Small intestine (tissue), 16 donors: ENCODE measurements at places on chromosomes 7 and 10.

GRCh38 chr7:135905355-135905754 is 71.8 kb downstream of the MTPN start:
- no peaks in the 10 kb centered on the region for H3K36me3 ChIP-seq
- H3K4me3 ChIP-seq = no peak overlapping the region
- no peaks in the 10 kb centered on the region for H3K27me3 ChIP-seq
- DNase-seq = no peak
- no peaks in the 10 kb centered on the region for H3K4me1 ChIP-seq
- H3K27ac ChIP-seq = no peak overlapping the region

- no peaks in the 10 kb centered on the region for H3K27me3 ChIP-seq
- H3K36me3 ChIP-seq = no peaks in the 10 kb centered on the region
- H3K4me1 ChIP-seq = no peaks in the 10 kb centered on the region
- no peak for DNase-seq
- no peak overlapping the region for H3K4me3 ChIP-seq
- no peak overlapping the region for H3K27ac ChIP-seq
These were observed 107.3 kb downstream of the NRCAM start for GRCh38 chr7:108348913-108349312.

- H3K27me3 ChIP-seq = no peaks in the 10 kb centered on the region
- H3K4me1 ChIP-seq = no peaks in the 10 kb centered on the region
- H3K4me3 ChIP-seq = no peak overlapping the region
These were observed 30.8 kb upstream of the VSIR start for GRCh38 chr10:71804077-71804476.

- H3K4me3 ChIP-seq = no peak overlapping the region
- H3K27me3 ChIP-seq = no peaks in the 10 kb centered on the region
- H3K4me1 ChIP-seq = no peaks in the 10 kb centered on the region
- H3K36me3 ChIP-seq = no peaks in the 10 kb centered on the region
These were observed 144.1 kb downstream of the C10orf105 start for GRCh38 chr10:71575451-71575850.

GRCh38 chr10:78218798-78219490 is 185.3 kb downstream of the RPS24 start:
- peaks cover 1% of the 10 kb centered on the region for H3K27me3 ChIP-seq
- DNase-seq = peak; percentile 52
- peaks cover 24% of the 10 kb centered on the region for H3K4me1 ChIP-seq
- no peaks in the 10 kb centered on the region for H3K36me3 ChIP-seq

DNA sequence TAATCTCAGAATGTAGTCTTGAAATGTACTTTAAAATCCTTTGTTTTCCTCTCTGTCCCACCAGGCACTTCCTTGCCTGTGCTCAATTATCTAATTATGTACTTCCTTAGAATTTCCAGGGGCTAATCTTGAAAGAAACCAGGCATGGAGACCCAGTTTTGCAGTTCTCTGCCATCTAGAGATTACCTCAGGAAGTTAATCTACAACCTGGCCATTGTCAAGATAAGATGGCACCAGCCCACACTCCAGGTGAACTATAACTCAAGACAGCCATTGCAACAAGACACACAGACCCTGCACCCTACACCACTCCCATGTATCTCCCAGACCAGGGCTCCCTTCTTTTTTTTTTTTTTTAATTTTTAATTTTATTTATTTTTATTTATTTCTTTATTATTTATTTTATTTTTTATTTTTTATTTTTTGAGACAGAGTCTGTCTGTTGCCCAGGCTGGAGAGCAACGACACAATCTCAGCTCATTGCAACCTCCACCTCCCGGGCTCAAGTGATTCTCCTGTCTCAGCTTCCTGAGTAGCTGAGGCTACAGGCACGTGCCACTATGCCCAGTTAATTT is 85.9 kb upstream of the TRIM24 start:
- no peak overlapping the region for H3K4me3 ChIP-seq
- H3K27me3 ChIP-seq = no peaks in the 10 kb centered on the region
- H3K4me1 ChIP-seq = no peaks in the 10 kb centered on the region
- peak; percentile 36 for DNase-seq
- H3K36me3 ChIP-seq = no peaks in the 10 kb centered on the region
- H3K27ac ChIP-seq = no peak overlapping the region

- no peaks in the 10 kb centered on the region for H3K36me3 ChIP-seq
- H3K4me3 ChIP-seq = no peak overlapping the region
- no peaks in the 10 kb centered on the region for H3K27me3 ChIP-seq
- H3K4me1 ChIP-seq = peaks cover 13% of the 10 kb centered on the region
- no peak overlapping the region for H3K27ac ChIP-seq
These were observed 6.4 kb downstream of the AGBL3 start for GRCh38 chr7:134992626-134993179.

DNA sequence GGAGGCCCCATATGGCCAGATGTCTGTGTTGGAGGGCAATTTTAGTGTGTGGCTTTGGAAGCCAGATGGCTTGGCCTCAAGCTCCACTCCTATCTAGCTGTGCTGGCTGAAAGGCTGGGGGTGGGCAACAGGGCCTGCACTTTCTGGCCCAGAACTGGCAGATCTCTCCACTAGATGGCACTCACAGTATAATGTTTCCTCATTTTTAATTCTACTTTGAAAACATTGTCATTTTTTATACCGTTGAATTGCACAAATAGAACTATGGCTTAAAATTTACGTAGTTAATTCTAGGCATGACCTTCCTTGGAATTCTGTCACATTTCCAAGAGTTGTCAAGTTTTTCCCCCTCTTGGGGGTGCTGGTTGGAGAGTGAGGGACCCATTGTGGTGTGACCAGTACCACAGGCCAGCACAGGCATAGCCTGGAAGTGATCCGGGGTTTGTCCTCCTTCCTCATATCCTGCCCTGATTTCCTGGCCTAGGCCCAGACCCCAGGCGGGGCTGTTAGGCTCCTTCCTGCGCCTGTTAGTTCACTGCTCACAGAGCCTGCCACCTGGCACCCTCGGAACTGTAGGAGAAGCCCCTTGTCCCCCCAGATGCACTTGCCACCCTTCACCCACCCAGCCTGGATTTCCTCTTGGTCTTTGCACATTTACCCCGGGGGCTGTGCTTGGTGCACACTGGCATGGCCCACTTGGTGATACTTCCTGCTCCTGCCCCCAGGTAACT is 52.8 kb downstream of the ARHGAP22 start:
- H3K4me1 ChIP-seq = no peaks in the 10 kb centered on the region
- no peaks in the 10 kb centered on the region for H3K27me3 ChIP-seq
- no peak overlapping the region for H3K27ac ChIP-seq
- DNase-seq = peak; percentile 2

- H3K4me1 ChIP-seq = no peaks in the 10 kb centered on the region
- peak within 1 kb of the TSS; percentile 58 for H3K27ac ChIP-seq
- peaks cover 5% of the 10 kb centered on the region for H3K27me3 ChIP-seq
- no peaks in the 10 kb centered on the region for H3K36me3 ChIP-seq
- peak within 1 kb of the TSS; percentile 53 for H3K4me3 ChIP-seq
- peak; percentile 59 for DNase-seq
These were observed at the start of gene PRKG1 for GRCh38 chr10:51074238-51075028. Gene PRKG1 (plus strand): TSS chr10:51074487.

DNA sequence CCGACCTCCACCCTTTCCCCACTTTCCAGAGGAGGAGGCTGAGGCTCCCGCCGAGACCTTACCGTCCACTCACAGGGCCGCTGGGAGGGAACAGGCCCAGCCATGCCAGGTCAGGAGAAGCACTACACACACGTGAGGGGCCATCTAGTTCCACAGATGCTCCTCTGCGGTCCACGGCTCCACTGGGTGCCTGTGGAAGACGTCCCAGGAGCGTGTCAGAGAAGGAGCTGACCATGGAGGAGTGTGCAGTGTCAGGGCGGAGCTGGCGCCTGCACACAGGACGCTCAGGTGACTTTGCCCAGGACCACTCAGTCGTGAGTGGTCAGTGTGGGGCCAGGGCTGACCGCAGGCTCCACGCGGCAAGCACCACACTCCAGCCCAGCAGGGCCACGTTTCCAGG is 8.0 kb upstream of the SHH start:
- no peak for DNase-seq
- H3K27ac ChIP-seq = no peak overlapping the region
- H3K36me3 ChIP-seq = no peaks in the 10 kb centered on the region
- no peak overlapping the region for H3K4me3 ChIP-seq

- no peaks in the 10 kb centered on the region for H3K36me3 ChIP-seq
- peaks cover 8% of the 10 kb centered on the region for H3K4me1 ChIP-seq
- no peak overlapping the region for H3K27ac ChIP-seq
These were observed 51.3 kb downstream of the USP6NL start for GRCh38 chr10:11560076-11560709.

GRCh38 chr10:69486922-69487730 is 35.9 kb downstream of the TSPAN15 start:
- H3K27ac ChIP-seq = no peak overlapping the region
- H3K36me3 ChIP-seq = peaks cover 5% of the 10 kb centered on the region
- no peak for DNase-seq

GRCh38 chr7:5218564-5219360 is 28.7 kb downstream of the WIPI2 start:
- no peak overlapping the region for H3K4me3 ChIP-seq
- H3K36me3 ChIP-seq = peaks cover 23% of the 10 kb centered on the region
- H3K4me1 ChIP-seq = no peaks in the 10 kb centered on the region
- H3K27me3 ChIP-seq = no peaks in the 10 kb centered on the region

DNA sequence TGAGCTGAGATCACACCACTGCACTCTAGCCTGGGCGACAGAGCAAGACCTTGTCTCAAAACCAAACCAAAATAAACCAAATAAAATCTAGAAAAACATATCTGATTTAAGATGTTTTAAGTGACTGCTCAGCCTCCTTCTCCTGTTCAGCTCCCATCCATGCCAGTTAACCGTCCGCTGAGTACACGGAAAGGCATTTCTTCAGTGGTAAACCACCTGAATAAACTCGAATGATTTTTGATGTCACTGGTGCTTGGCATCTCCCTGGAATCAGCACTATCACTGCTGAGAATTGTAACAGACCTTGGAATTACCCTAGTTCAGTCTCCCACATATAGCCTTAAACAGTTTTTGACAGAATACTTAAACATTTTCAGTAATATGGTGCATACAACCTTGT is 24.1 kb upstream of the NRCAM start:
- no peak overlapping the region for H3K27ac ChIP-seq
- no peak overlapping the region for H3K4me3 ChIP-seq
- DNase-seq = no peak

DNA sequence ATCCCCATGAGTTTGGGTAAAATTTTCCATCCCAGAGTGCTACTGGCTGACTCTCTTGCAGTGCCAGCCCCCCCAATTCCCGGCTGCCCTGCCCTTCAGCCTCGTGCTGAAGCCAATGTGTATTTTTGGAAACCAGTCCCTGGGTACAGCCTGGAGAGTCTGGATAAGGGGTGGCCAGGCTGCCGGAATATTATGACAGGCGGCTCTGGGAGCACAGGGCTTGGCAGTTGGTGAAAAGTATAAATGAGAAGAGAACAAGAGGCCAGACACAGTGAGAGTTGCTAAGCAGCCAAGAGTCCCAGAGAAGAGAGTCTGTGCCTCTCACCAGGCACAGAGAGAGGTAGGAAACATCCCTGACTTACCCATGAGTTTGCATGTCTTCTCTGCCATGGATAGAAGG is 53.6 kb downstream of the TMEM130 start:
- no peak for DNase-seq
- H3K27ac ChIP-seq = no peak overlapping the region
- H3K4me1 ChIP-seq = no peaks in the 10 kb centered on the region
- no peak overlapping the region for H3K4me3 ChIP-seq

DNA sequence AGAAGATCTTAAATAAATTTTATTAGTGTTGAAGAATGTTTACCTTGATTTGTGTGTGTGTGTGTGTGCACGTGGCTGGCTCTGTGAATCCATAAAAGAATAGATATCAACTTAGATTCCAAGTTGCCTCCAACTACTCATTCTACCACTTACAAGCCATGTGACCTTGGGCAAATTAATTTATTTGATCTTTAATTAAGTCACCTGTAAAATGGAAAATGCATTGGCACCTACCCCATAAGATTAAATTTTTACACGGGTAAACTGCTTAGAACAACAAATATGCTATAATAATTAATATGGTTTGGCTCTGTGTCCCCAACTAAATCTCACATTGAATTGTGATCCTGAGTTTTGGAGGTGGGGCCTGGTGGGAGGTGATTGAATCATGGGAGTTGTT is 604.9 kb upstream of the NRG3 start:
- no peaks in the 10 kb centered on the region for H3K36me3 ChIP-seq
- no peak overlapping the region for H3K27ac ChIP-seq
- no peaks in the 10 kb centered on the region for H3K27me3 ChIP-seq
- no peak overlapping the region for H3K4me3 ChIP-seq
- no peaks in the 10 kb centered on the region for H3K4me1 ChIP-seq

- no peak for DNase-seq
- no peaks in the 10 kb centered on the region for H3K4me1 ChIP-seq
- H3K4me3 ChIP-seq = no peak overlapping the region
- no peaks in the 10 kb centered on the region for H3K27me3 ChIP-seq
These were observed 14.8 kb upstream of the DNAJC12 start for GRCh38 chr10:67852761-67853160.

GRCh38 chr7:104486931-104487330 is 158.5 kb downstream of the LHFPL3 start:
- H3K4me3 ChIP-seq = no peak overlapping the region
- no peaks in the 10 kb centered on the region for H3K27me3 ChIP-seq
- H3K36me3 ChIP-seq = no peaks in the 10 kb centered on the region
- DNase-seq = no peak
- no peak overlapping the region for H3K27ac ChIP-seq
- H3K4me1 ChIP-seq = no peaks in the 10 kb centered on the region

DNA sequence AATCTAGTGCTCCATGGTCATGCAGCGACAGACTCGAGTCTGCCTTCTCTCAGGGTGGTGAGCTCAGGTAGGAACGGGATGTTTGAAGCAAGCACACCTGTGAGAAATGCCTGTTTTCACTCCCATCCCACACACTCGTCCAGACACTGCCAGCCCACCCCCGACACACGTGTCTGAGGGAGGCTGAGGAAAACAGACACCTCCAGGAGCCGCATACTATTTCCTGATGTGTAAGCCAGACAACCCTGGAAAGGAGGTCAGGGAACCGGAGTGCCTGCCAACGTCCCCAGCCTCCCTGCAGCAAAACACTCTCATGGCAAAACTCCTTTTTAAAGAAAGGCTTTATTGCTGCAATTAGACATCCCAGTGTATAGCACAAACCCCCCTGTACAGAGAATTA is 80.2 kb downstream of the ALOX5 start:
- H3K27me3 ChIP-seq = no peaks in the 10 kb centered on the region
- H3K27ac ChIP-seq = no peak overlapping the region
- H3K4me1 ChIP-seq = no peaks in the 10 kb centered on the region
- H3K4me3 ChIP-seq = no peak overlapping the region

- H3K27me3 ChIP-seq = no peaks in the 10 kb centered on the region
- H3K36me3 ChIP-seq = no peaks in the 10 kb centered on the region
- H3K27ac ChIP-seq = no peak overlapping the region
These were observed 21.0 kb upstream of the ASB15 start for GRCh38 chr7:123580406-123581161.

- no peaks in the 10 kb centered on the region for H3K27me3 ChIP-seq
- H3K4me1 ChIP-seq = no peaks in the 10 kb centered on the region
- no peaks in the 10 kb centered on the region for H3K36me3 ChIP-seq
- H3K4me3 ChIP-seq = no peak overlapping the region
These were observed 147.1 kb downstream of the LYZL1 start for GRCh38 chr10:29435809-29436501.

- no peak overlapping the region for H3K27ac ChIP-seq
- peaks cover 2% of the 10 kb centered on the region for H3K4me1 ChIP-seq
- no peaks in the 10 kb centered on the region for H3K36me3 ChIP-seq
- no peaks in the 10 kb centered on the region for H3K27me3 ChIP-seq
- no peak overlapping the region for H3K4me3 ChIP-seq
These were observed 41.7 kb downstream of the FAS start for GRCh38 chr10:89032141-89032891.

GRCh38 chr10:102537367-102537766 is 33.6 kb downstream of the SUFU start:
- peaks cover 15% of the 10 kb centered on the region for H3K36me3 ChIP-seq
- no peak overlapping the region for H3K4me3 ChIP-seq
- no peaks in the 10 kb centered on the region for H3K4me1 ChIP-seq

GRCh38 chr7:137850972-137851945 is 4.5 kb upstream of the DGKI start:
- H3K4me3 ChIP-seq = no peak overlapping the region
- H3K4me1 ChIP-seq = no peaks in the 10 kb centered on the region
- peaks cover 12% of the 10 kb centered on the region for H3K27me3 ChIP-seq
- H3K27ac ChIP-seq = no peak overlapping the region
